Activated CD4-positive, alpha-beta T cell treated with anti-CD3 and anti-CD28 coated beads, Interleukin-2, amount 50 U/mL, for 16 hours (primary cell): ENCODE measurements at places on chromosomes 12 and 14.

GRCh38 chr12:6294156-6295093, 16.1 kb upstream of the PLEKHG6 start:
- DNase-seq, result no peak

- no peak for DNase-seq
Measured at GRCh38 chr14:99822800-99823455, 29.7 kb downstream of the EML1 start.

- no peak for DNase-seq
Measured at GRCh38 chr14:85878874-85879273, 348.9 kb downstream of the FLRT2 start.

DNA sequence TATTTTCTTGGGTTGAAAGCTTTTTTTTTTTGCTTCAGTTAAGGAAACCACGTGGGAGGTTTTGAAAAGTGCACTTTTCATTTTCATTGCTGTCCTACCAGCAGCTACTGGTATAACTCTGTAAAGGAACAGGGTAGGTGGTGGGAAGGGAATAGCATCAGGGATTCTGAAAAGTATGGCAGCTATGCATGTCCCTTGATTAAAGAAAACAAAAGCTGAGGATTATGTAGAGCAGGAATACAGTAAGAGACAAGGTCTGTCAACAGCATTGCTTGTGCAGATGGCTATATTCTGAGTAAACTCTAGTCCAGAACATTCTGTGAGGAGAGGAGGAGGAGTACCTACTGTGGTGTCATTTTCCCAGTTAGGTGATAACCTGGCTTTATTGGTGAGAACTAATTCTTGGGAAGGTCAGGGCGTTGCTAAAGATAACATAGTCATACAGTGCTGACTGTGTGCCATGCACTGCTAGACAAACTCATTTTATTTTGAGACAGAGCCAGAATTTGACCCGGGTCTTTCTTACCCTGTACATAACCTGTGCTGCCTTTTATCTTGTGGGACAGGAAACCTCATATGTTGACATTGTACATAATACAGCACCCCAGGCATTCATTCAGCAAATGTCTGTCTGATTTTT, 80.3 kb upstream of the TRAF3 start:
- DNase-seq, result no peak

- no peak for DNase-seq
Measured at GRCh38 chr12:79329933-79330332, 360.8 kb downstream of the PAWR start.

- no peak for DNase-seq
Measured at GRCh38 chr12:88273875-88274274, 131.8 kb downstream of the TMTC3 start.

DNA sequence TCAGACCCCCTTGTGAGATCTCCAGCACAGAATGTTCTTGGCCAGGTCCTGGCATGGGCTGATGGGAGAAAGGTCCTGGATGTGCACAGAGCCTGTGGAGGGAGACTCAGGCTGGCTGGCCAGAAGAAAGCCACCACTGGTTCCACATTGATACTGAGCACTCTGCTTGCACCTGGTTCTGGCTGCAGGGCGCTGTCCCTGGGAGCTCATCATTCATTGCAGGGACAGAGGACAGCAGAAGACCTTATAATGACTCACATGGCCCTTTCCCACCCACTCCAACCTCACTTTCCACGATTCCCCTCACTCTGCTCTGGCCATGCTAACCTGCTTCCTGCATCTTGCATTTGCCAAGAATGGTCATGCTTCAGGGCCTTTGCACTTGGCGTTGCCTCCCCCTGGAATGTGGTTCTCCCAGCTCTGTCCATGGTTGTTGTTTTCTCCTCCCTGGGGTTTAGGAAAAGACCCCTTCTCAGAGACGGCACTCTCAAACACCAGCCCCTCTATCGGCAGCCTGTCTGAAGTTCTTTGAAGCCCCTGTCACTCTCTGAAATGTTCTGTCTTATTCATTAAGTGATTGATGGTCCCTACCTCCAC, 10.3 kb downstream of the KRT7 start:
- DNase-seq, result no peak

- peak; percentile 31 for DNase-seq
Measured at GRCh38 chr14:92922883-92923743, at the start of gene CHGA. Gene CHGA (plus strand): TSS chr14:92923150. CDS start chr14:92923360, 210 bp downstream.

DNA sequence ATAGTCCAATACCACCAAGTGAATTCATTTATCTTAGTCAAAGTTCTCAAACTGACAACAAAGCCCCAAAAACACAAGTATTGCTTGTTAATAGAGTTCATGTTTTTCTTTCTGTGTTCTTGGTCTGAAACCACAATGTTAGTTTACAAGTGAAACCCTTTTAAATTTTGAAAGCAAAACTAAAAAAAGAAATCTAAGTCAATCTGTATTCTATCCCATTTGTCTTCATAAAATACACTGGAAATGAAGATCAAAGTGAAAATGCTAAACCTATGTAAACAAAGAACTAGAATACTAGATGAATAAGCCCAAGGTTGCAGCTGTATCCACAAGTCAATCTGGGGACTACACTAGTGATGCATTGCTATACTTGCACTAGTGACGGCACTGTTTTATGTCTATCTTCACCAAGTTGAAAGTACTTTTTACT, 10.4 kb downstream of the MAP4K5 start:
- DNase-seq, result peak; percentile 78

GRCh38 chr12:23827353-23827752, 122.1 kb downstream of the SOX5 start:
- no peak for DNase-seq

DNA sequence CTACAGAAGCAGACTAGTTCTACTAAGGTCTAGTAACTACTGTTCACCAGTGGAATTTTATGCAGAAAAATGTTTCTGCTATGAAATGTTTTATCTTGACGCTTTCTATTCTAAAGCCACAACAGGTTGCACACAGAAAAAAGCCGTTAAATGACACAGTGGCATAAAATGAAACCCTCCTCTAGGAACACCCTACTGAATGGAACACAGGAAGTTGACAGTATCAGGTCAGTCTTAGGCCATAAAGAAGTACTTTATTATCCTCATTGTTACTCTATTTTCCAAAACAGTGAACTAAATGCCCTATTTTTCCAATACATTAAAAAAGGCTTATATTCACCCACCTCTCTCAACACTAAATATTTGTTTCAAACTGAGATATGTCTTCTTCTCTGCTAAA, 21.9 kb downstream of the EPS8 start:
- no peak for DNase-seq

GRCh38 chr14:30885840-30886740, 11.7 kb downstream of the COCH start:
- no peak for DNase-seq

GRCh38 chr12:62598846-62599245, 132.2 kb downstream of the MON2 start:
- no peak for DNase-seq

DNA sequence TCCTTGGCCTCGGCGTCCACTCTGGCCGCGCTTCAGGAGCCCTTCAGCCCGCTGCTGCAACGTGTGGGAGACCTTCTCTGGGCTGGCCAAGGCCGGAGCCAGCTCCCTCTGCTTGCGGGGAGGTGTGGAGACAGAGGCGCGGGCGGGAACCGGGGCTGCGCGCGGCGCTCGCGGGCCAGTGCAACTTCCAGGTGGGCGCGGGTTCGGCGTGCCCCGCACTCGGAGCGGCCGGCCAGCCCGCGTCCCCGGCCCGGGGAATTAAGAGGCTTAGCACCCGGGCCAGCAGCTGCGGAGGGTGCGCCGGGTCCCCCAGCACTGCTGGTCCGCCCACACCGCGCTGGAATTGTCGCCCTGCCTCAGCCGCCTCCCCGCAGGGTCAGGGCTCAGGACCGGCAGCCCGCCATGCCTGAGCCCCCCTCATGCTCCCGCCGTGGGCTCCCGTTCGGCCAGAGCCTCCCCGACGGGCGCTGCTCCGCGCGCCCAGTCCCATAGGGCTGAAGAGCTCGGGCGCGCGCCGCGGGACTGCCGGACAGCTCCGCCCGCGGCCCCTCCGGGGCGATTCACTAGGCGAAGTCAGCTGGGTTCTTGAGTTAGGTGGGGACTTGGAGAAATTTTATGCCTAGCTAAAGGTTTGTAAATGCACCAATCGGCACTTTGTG, 673.9 kb downstream of the SLC16A7 start:
- DNase-seq, result no peak
